ENCODE measurements at places on chromosomes 1 and 21.

DNA sequence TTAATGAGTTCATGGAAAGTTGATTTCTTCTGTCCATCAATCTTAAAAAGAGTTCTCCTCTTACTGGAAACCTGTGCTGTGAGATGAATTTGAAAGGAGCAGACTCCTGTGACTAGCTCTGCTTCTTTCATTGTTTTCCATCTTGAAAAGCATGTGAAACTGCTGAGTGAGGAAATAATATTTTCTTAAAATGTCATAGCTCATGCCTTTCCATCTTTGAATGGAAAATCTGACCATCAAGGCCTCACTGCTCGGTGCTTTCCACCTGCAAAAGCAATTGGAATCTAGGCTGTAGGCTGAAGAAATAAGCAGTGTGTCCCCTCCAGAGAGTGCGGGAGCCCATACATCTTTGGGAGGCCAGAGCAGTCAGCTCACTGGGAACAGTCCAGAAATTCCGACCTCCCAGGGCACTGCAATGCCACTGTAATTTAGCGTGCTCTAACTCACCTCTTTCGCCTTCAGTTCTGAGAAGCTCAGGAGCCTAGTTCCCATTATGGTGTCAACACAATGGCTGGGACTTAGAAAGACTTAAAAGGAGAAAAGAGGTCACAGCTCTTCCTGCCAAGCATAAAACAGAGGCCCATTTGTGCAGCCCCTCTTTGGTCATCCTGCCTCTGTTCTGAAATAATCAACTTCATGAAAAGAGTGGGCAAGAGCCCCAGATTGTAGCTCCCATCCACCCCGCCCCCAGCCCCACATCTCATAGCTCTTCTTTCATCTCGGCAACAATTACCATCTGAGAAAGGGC, 50.4 kb upstream of the F3 start:
- no peak for DNase-seq

GRCh38 chr1:55232448-55233144, 17.4 kb upstream of the USP24 start:
- DNase-seq: no peak

- no peak for DNase-seq
These were observed 120.6 kb upstream of the KCNJ15 start for GRCh38 chr21:38136201-38136600.

DNA sequence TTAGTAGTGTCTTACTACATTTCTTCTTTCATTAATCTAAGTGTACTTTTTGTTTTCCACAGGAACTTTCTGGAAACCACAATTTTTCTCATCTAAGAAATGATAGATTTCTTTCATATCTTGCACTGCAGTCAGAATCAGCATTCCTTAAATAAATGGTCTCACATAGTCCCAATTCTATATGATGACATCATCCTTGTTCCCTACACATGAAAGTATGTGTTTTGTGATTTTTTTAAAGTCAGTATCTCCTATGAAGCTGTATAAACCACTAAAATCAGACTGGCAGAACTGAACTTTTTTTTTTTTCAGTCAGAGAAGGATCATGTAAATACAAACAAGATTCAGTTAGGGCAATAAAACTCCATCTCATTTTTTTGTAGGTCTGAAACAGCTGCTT, 742.6 kb upstream of the CXADR start:
- DNase-seq: no peak

DNA sequence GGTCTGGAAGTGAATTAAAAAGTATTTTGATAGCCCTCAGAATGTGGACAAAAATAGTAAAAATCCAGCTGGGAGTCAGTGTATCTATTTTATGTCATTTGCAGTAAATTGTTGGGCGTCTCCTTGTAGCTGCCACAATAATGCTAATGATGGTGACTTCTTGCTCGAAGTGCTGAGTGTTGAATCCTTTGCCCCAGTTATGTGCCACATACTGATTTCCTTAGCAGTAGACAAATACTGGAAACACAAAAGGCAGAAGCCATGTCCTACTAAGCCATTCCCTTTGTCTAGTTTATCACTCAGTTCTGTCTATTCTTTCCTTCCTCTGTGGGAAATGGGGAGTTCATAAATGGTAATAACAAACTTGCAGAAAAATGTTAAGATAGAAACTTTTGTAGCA, 70.7 kb upstream of the CXADR start:
- no peak for DNase-seq

DNA sequence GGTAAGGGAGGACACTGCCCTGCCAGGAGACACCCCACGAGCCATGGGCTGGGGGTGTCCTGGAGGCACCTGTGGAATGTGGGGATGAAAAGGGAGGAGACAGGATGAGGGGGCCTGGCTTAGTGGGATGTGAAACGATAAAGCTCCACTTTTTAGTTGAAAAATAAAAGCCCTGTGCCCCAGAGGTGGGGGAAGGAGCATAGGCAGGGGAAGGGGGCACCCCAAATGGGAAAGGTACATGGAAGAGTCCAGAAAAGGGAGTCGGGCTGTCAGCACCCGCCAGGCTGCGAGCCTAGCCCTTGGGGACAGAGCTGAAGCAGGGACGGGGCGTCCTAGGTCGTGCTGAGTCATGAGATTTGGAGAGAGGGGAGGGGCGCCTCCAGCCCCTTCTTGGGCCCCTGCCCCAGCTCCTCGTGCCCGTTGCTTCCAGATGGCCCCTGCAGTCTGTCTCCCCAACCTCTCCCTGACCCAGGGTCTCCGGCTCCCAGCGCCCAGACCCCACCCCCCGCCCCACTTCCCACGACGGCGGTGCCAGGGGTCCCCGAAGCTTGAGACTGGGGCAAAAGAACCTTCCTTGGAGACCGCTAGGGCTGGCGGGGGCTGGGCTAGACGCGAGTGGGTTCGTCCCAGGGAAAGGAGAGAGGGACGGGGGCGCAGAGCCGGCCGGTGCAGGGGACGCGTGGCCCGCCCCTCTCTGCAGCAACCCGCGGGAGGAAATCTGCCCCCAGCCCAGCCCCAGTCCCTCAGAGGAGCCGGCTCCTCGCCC, 795 bp downstream of the SYT2 start:
- no peak for DNase-seq

DNA sequence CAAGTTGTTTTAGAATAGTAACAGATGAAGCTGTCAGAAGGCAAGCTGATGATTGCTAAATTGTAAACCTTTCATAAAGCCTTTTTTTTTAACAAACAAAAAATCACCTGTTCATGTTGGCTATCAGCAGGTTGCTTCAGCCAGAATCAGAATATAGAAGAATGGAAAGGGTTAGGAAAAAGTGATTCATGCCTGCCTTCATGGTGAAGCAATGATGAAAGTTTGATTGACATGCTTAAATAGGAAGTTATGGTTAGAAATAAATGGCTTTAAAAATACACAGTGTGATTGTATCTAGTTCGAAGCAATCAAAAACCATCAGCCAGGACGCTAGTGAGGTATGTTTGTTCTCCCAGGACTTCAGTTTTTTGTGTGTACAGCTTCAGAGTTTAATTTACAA, 37.9 kb downstream of the GABPA start:
- DNase-seq: no peak

DNA sequence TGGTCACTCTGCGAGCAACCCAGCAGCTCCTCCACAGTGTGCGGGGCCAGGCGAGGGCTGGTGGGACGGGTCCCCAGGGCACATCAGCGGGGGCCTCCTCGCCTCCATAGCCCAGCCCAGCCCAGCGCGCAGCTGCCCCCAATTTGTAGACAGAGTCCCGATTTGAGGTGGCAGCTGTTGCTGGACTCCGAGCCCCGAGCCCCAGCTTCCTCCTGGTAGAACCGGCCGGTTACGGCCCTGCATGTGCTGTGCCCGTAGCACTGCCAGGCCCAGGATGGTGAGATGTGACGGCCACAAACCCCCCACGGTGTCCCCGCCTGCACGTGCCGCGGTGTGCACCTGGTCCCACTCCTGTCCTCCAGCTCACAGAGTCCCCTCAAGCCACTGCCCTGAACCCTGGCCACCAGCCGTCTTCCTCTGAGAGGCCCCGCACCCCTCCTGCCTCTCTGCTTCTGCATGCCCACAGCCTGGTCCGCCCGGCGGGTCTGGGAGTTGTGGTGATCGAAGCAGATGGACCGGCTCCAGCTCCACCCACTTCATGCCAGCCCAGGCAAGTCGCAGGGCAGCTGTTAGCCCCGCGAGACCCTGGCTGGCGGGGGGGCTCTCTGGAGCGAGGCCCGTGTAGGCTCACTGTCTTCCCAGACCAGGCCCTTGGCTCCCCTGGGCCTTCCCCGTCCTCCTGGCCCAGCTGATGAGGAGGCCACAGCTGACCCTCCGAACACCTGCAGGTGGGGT, 55.5 kb downstream of the MORN1 start:
- no peak for DNase-seq

DNA sequence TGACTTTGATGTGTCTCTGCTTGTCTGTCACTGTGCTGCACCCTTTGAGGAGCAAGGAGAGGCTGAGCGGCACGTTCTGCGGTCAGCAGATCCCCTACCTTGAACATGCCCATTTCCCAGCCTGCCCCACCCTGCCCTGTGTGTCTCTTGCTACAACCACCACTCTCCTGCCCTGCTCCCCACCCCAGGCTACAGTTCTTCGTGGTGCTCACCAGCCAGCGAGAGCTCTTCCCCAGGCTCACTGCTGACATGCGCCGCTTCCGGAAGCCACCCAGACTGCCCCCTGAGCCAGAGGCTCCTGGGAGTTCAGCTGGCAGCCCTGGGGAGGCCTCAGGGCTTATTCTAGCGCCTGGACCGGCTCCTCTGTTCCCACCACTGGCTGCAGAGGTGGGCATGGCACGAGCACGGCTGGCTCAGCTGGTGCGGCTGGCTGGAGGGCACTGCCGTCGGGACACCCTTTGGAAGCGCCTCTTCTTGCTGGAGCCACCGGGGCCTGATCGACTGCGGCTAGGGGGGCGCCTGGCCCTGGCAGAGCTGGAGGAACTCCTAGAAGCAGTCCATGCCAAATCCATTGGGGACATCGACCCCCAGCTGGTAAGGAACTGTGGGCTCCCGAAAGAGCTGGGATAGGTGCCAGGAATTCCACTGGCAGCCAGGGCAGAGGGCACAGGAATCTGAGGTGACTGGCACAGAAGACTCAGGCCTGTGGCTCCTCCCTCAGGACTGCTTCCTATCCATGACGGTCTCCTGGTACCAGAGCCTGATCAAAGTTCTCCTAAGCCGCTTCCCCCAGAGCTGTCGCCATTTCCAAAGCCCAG, 5.6 kb downstream of the HYI start:
- no peak for DNase-seq

DNA sequence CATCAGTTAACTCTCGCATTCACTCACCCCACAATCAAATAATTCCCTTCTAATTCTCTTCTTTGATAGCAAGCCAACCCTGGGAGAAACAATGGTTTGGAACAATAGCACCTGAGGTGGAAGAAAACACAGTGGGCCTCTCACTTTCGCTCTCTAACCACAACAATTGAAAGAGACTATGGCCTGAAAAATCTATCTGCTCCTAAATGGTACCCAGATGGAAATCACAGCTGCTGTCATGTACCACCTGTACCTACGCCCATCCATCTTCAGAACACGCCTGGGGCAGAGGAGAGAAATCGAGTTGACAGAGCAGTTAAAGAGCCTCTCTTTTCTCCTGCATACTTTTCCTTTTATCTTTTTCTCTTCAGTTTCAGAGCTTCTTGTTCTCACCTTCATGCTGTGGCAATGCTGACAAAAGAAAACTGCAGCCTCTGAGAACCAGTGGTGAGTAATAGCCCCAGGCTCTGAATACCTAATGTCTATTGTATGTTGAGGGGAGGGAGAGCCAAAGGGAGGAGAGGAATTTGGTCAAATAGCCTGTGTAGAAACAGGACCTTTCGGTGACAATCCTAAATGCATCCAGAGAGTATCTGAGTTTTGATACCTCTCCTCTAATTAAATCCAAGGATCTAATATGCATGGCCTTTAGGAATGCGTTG, 57.7 kb downstream of the ZC3H11B start:
- no peak for DNase-seq

DNA sequence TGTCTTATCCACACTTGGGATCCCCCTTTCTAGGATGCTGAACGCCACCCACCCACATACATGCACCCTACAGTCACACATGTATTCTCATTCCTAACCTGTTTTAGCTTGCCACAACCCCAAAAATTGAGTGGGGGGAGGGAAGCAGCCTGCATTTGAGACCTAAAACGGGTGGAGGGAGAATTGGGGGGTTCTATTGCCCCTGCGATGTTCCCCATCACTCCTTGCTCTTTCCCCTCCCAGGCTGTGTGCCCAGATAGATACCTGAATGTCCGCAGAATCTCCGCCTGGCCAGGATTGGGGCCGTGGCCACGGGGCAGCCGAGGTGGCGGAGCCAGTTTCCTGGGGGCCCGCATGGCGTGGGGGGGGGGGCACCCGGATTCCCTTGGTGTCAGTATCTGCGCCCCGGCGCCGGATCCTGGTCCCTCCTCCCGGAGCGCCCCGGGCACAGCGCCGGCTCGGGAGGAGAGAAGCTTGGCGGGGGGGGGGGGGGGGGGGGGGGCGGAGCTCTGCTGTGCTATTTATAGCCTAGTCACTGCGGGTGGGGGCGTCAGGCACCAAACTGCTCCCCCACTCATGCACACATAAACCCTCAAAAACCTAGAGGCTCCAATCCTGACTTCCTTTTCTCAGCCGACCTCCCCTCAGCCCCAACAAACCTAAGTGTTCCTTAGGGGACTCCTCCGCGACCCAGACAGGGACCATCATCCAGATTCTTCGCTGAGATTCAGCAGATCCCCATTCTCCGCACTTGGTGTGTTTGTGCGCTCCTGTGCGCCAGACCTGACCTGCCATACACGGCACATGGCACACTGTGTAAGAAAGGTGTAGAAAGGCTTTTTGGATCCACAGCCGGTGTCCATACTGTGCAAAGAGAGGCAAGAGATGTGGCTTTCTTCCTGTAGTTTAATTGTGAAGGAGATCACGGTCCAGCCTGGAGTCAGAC, 1.9 kb downstream of the ANKRD34A start:
- peak; percentile 53 for DNase-seq

- DNase-seq: no peak
These were observed 7.9 kb upstream of the SMYD2 start for GRCh38 chr1:214272964-214273533.

GRCh38 chr1:96980448-96980847, 258.9 kb downstream of the PTBP2 start:
- no peak for DNase-seq

DNA sequence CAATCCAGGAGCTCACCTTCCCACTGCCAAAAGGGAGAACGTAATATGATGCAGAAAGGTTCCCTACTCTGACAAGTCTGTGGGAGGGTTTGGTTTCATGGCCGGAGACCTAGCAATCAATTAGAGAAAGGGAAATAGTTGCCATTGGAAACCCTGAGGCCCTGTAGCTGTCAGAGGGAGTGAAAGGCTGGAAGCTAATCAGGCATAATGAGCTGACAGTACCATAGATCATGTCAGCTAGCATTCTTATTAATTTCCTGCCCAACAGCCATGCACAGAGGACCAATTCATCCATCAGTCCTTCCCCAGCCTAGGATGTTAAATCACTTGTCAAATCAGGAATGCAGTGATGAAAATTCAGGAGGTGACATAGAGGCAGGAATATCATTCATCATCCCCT, 527.3 kb downstream of the PLPP3 start:
- DNase-seq: no peak

DNA sequence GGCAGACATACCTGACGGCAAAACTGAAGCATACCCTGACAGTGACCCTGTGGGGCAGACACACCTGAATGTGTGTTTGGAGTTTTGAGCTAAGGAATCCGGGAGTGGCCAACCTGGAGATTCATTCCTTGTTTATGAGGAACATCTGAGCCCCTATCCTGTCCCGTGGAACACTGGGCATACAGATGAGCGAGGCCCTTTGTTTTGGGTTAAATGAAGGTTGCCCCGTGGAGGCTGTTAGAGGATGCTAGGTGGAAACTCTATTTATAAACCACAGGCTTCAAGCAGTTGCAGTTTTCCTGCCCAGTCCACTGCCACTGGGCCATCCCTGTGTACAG, 18.1 kb downstream of the GALNT2 start:
- DNase-seq: no peak

Data from activated CD4-positive, alpha-beta T cell treated with anti-CD3 and anti-CD28 coated beads, Interleukin-2, amount 50 U/mL, for 48 hours (primary cell).